ENCODE measurements at places on chromosomes 3 and 15.

GRCh38 chr3:49199239-49199899 is 28.0 kb downstream of the KLHDC8B start:
- peak; percentile 83 for DNase-seq

DNA sequence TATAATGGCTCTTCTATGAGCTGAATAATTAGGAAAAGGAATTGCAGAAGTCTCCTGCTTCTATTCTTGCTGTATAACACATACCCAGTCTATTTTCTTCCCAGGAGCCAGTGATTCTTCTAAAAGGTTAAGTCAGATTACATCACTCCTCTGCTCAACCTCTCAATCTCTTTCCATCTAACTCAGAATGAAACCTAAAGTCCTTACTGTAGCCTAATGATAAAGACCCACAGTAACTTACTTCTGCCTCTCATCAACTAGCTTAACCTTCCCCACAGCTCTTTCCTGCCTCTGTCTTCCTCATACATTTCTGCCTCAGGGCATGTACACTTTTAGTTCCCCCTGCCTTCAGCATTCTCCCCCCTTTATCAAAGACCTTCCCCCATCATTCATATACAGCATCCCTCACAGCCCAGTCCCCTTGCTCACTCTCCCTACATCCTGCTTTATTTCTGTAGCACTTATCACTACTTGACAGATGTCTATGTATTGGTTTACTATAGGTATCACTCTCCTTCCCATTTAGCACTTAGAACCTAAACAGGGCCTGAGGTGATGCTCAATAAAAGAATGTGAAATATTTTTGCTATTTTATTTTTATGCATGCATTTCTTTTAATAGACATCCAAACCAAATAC is 28.5 kb upstream of the CMTM6 start:
- no peak for DNase-seq

- DNase-seq = peak; percentile 58
These were observed 39.0 kb downstream of the ADAMTSL3 start for GRCh38 chr15:83692746-83693581.

DNA sequence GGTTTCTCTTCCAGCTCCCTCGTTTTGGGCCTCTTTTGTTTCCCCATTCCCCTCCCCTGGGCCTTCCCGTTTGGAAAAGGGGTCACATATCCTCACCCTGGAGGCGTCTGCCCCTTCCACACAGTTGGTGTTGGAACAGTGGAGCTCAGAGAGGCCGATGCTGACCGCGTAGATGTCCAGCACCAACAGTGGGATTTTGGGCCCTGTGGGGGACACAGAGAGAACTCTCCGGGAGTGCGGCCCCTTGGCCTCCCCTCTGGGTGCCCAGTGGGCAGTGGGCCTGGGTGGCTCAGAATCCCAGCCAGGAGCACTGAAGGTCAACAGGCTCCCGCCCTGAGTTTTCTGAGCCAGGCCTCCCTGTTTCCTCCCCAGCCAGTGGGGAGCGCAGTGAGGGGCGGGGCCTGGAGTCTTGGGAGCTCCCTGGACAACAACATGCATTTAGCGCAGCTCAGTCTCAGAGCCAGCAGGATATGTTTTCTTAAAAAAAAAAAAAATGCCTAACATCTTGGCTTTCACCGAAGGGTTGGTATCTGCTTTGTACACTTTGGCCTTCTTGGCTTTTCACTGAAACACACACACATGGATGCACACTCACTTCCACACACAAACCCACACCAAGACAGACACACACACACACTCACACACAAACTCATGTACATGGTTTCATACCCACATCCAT is 670 bp upstream of the ISLR start:
- DNase-seq = no peak

DNA sequence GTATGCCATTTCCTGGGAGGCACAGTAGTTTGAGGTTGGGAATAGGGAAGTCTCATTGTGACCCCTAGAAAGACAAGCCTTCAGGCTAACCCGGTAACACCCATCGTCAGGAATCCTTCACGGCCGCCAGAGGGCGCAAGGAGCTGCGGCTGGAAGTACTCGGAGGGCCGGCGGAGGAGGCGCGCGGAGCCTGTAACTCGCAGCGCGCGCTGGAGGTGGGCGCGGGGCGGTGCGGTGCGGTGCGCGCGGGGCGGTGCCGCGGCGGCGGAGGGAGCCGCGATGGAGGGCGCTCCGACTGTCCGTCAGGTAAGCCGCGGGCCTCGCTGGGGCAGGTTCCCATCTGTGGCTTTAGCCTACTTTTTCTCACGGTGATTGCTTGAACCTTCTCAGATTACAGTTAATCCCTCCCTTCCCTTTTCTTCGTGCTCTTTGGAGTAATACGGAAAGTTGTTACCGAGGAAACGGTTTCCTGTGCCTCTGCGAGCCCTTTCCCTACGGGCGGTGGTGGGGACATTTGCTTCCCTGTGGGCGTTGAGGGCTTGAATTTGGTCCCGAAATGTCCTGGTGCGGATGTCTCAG is at the start of gene GRAMD1C:
TSS of gene GRAMD1C (plus strand) at position 158 of the 579 bp plus-strand sequence. CDS start at position 280, 122 bp downstream.
- DNase-seq = peak; percentile 96

- DNase-seq = no peak
These were observed 730 bp upstream of the RORA start for GRCh38 chr15:61229883-61230180.

DNA sequence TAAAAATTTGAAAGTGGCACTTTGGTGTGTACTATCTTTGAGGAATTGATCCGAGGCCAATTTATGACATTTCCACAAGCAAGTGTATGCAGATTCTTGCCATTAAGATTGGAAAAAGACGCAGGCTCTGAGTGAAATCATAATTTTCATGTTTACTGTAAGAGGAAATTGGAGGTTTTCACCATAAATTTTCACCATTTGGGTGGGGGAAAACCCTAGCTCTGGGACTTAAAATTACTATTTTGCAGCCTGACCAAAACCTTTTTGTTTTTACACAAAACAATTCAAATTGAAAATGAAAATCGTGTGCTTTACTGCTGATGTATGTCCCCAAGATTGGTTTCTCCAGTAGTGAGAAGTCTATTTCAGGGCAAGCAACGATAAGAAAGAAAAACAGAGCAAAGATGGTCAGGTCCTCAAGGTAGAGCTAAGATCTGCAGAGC is 282.6 kb downstream of the FOXP1 start:
- DNase-seq = no peak

DNA sequence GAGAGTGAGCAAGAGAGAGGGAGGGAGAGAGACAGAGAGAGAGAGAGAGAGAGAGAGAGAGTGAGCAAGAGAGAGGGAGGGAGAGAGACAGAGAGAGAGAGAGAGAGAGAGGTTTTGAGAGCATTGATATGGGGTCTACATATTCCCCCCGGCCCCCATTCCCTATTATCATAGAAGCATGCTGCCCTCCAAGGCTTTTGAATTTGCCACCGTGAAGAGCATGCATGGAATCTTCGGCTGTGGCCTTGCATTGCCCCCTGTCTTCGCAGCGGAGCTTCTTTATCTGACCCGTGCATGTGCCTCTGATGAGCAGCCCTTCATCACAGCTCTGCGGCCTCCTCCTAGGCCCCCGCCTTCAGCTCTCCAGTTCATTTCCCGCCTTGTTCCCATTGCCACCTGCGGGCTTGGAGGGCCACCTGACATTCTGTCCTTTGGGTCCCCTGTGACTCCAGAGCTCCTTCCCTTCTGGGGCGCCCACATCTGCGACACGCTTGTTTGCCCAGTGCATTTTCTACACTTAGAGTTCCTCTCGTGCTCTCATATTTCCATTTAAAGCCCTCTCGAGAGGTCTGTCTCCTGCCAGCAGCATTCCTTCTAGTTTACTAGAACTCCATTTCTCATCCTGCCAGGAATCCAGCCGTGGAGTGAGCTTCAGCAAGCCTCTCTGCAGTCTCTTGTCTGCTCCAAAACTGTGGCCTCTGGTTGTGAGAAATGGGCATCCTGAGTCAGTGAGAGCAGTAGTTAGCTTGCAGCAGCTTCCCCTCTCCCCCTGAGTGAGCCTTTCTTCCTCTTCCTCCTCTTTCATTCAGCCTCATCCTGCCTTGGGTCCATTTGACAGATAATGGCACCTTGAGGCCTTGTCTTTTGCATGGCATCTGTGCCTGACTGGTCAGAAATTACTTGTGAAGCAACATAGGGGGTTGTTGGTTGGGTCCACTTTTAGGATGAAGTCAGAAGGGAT is 25.3 kb downstream of the LPP start:
- peak; percentile 64 for DNase-seq

- no peak for DNase-seq
These were observed 491.4 kb downstream of the TUSC7 start for GRCh38 chr3:117200962-117201361.

- DNase-seq = no peak
These were observed 71.0 kb upstream of the MDFIC2 start for GRCh38 chr3:70383360-70383831.

GRCh38 chr3:101806491-101806890 is 27.5 kb downstream of the NXPE3 start:
- DNase-seq = no peak

DNA sequence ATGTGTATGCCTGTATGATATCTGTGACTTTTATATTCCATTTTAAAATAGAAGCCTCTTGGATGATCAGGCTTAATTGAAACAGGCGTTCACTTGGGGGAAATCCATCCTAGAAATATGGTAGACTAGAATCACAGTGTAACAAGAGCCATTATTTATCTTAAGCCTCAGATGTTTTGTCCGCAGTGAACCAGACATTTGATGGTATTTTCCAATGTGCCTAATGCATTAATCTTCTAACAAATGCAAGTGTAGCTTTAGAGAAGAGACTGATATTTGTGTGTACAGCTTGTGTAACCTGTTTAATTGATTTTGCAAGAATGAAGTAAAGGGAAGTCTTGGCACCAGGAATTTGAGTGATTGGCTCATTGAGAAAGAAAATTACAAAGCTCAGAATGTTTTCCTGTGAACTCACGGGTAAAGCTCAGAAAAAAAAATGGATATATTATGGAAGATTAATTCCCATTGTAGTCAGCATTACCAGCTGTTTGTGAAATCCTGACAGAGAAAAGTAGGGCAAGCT is 155.7 kb downstream of the SV2B start:
- DNase-seq = no peak

DNA sequence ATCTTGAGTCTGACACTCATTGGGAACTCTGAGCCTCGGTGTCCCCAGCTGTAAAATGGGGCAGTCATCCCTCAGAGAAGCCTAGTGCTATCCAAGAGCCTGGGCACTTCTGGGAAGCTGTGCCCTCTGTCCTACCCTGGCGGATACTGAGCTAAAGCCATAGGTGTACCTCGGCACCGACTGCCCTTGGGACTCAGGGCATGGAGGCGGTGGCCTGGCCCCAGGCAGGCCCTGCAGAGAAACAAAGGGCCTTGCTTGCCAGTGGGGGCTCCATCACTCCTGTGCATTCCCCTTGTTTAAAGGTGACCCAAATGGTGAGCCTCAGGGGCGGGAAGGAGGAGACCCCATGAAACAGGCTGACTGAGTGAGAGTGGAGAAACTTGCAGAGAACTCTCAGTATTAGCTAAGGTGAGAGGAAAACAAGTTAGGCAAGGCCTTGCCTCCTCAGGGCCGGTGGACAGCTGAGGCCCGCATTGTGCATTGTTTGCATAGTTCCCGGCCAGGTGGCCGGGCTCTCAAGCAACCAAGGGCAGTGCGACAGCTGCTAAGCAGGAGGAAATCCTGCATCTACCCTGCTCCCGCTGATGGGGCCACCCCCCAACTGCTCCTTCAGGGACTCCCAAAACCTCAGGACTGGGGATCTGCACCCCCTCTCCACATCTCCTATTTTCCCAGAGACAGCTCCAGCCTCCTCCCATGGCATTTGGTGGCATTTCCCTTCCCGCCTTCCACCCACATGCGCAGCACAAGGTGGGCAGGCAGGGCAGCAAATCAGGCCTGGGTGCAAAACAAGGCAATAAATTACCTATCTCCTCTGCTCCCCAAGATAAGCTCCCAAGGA is 4.3 kb downstream of the PFKFB4 start:
- no peak for DNase-seq

- peak; percentile 44 for DNase-seq
These were observed 6.8 kb downstream of the SLC35A5 start for GRCh38 chr3:112568642-112569041.

DNA sequence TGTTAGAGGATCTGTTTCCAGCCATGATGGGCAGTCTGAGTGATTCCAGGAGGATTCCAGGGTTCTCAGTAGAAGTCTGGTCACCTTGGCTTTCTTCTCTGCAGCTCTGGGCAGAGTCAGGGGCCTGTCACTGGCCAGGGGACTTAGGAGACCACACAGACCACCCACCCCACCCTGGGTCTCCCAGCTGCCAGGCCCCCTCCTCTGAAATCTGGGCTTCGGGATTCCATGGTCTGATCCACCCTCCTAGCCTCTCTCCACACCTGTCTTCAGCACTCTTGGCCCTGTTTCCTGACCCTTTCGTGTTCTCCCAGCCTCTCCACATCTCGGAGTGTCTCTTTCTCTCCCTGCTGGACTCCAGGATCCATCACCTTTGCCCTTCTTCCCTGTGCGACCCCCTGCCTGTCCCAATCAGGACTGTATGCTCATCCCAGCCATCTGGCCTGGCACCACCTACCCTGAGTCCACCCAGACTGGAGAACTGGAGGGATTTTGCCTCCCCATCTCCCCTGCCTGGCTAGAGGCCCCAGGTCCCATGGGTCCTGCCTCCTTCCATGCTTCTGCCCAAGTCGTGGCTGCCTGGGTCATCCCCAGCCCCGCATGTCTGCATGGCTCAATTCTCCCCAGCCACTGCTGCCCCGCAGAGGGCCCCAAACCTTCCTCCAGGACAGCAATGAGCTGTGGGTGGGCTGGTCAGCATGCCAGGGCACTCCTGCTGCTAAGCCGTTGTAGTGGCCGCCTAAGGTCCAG is 34.3 kb downstream of the GOLGA6L10 start:
- DNase-seq = no peak

DNA sequence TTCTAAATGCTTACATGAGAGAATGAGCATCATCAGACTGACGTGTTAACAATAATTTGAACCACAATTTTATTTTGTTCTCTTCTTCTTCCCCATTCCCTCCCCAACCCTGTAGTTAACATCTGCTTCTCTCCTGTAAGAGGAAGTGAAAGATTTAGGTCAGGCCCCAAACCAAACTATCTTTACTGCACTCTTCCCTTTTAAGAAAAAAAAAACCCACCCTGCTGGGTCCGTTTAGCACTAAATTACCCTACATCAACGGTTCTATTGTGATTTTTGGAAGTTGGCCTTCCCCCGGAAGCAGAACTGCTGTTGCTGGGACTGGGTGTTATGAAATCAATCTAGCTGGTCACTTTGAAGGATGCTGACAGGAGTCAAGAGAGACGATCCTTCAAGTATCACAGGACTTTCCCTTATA is 49.4 kb downstream of the NFKBIZ start:
- no peak for DNase-seq

DNA sequence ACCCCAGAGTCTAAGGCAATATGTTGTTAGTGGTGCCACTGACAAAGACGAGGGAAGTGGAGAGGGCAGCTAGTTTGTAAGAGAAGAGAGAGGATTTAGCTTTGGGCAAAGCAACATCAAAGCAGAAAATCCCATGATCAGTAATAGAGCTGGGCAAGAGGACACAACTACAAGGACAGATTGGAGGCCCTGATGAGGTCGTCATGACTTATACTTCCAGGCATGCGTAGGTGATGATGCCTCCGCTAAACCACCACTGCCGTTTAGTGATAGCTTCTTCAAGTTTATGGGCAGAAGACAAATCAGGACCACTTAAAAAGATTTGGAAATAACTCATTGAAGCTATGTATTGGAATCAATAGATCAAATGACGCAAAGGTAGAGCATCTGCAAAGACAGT is 2.6 kb downstream of the HRG start:
- DNase-seq = no peak

All from astrocyte of the hippocampus (primary cell).